ENCODE measurements at places on chromosomes 6 and 20. TPM values are rescaled to one million over a fixed set of nuclear protein-coding genes. Genes with fewer than 3 reads are reported as not detected.

The SIRPB1 gene
- total RNA-seq = 0.58 TPM

The FAM83B gene
- 7.4 TPM for total RNA-seq

The DEFB119 gene
- not detected for total RNA-seq

The SMLR1 gene
- not detected for total RNA-seq

DNA sequence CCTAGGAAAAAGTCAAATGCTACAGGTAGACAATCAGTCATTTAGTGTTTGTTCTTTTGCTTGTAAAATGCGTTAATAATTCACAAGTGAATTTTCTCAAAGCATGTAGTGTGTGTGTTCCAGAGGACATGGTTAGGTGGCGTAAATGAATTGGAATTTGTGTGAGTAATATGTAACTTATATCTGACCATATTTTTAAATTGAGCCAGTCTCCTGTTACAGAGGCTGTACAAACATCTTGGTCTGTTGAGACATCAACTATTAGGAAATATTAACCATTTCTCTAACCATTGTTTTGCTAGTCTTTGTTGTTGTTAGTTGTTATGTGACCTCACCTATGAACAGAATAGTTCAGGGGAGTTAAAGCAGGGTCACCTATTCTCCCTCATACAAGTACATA is 22.7 kb downstream of the MCM8 start:
- no peak for DNase-seq

DNA sequence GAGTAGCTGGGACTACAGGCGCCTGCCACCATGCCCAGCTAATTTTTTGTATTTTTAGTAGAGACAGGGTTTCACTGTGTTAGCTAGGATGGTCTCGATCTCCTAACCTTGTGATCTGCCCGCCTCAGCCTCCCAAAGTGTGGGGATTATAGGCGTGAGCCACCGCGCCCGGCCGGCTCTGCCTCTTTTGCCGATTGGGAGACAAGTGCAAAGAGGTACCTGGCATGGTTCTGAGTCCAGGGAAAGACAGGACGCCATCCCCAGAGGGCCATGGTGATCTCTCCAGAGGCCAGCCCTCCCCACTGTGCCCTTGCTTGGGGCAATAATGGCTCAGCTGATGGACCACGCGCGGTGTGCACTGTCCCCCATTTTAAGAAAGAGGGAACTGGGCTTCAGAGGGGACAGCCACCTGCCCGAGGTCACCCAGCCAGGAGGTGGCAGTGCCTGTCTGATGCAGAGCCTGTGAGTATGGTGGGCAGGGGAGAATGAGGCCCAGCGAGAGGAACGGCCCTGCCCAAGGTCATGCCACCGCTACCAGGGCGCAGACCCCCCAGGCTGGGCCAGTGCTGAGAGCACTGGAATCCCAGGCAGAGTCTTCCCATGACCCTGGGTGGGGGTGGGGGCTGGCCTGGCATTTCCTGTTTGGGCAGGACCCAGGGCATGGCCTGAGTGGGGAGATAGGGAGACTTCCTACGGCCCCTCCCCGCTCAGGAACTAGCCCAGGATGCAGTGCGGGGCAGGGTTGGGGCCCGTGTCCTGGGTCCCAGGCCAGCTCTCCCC is 61.0 kb downstream of the SNAI1 start:
- DNase-seq = no peak

Data from left cardiac atrium (tissue), 4 donors.